C1 segment of cervical spinal cord (tissue), 14 donors: ENCODE measurements at places on chromosomes 5 and 9.

DNA sequence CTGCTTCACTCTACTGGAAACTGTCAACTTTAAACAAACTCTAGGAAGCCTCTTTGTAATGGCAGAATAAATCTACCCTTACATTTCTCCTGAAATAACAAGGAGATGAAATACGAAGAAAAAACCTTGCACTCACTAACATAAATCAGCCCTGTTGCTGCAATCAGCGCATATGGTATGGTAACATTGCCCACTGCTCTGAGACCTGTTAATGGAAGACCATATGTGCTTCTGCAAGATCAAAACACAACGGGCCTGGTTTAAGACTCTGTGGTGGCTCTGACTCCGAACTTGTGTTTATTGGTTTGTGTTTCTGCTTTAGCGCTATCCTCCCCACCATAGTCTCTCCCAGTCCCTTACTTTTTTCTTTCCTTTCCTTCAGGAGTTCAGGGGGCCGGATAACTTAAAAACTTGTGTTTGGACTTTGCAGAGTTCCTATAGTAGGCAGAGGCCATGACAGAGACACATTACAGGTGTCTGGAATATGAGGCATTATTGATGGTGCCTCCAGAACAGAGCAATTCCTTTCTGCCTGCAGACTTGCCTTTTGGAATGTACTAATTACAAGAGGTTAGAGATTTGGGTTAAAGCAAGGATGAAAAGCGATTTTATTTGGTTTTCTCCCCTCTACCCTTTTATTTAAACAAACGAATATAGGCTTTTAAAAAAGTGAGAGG lies 110.8 kb downstream of the PSAT1 start:
- no peak for DNase-seq

DNA sequence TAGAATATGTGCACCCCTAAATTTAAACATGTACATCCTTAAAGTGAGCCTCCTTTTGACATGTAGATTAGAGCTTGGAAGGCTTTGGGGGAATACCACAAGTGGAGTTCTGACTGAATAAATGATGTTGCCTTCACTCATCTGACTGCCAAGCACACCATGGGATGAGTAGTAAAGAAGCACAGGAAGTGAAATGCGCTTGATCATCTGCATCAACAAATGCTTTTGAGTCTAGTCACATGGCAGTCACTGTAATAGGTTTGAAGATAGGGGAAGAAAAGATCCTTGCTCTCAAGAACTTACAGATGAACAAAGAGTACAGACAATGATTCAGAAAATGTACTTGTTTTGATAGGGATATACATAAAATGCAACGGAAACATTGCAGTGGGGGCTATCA lies 62.0 kb upstream of the STARD4 start:
- DNase-seq: no peak

GRCh38 chr5:118144540-118144939 lies 843.8 kb downstream of the DTWD2 start:
- no peak for DNase-seq

DNA sequence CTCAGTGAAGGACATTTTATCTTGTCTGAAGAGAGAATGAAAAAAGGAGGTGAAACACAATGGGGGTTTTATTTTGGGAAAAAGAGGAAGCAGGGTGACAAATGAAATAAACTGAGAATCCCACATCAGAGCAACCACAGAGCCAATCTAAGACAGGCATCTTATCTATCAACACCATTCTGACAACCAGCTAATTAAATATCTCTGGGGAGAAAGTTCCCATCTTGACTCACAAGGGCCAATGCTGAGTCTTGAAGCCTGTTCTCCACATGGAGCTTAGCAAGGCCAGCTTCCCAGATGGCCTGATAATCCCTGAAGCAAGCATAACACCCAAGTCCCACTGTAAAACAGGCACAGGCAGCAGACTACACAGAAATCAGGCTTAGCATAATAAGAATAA lies 30.4 kb downstream of the DPYSL3 start:
- no peak for DNase-seq

GRCh38 chr9:110994771-110995241 lies 43.5 kb downstream of the LPAR1 start:
- no peak for DNase-seq

DNA sequence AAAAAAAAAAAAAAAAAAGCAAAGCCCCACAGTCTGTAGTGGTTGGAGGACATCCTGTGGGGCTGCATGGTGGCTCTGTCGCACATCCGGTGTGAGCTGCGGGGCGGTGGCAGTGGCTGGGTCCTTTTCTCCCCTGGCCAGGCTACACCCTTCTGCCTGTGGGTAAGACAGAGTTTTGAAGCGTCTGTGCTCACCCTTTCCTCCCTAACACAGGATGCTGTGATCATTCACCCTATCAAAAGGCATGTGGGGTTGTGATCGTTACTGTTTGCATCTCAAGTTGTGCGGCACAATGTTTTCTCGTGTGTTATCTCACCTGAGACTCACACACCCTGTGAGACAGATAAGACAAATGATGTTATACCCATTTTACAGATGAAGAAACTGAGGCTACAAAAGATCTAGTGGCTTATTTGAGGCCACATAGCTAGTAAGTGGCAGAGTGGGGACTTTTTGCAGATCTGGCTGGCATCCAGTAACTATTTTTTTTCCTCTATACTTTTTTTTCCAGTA lies 17.5 kb downstream of the IRF1 start:
- no peak for DNase-seq

DNA sequence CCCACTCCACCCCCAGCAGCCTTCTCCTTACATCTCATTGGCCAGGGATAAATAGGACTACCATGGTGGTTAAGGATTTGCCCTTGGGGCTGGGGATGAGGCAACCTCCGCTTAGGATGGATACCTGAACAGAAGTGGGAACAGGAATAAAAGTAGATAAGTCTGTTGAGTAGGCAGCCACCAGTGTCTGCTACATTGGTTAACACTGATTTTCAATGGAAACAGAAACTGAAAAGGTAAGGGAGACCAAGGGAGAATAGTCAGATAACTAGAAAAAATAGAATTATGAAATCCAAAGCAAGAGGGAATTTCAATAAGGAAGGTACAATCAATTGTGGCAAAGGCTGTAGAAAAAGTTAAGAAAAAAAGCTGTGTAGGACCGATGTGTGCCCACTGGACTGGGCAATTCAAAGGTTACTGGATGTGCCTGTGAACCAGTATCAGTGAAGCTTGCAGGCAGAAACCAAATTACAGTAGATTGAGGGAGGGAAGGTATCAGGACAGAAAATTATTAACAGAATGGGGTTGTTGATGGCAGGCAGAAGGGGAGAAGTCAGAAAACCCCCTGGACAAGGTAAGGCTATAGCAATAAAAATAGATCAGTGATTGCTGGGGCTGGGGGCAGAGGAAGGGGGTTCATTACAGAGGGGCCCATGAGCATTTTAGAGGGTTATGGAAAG lies 48.7 kb downstream of the DNAJC21 start:
- no peak for DNase-seq

GRCh38 chr5:139667001-139667729 lies 19.0 kb downstream of the CXXC5 start:
- DNase-seq: no peak

GRCh38 chr9:96193236-96193755 lies 108.7 kb downstream of the HSD17B3 start:
- no peak for DNase-seq

GRCh38 chr9:13414349-13414748 lies 134.9 kb upstream of the MPDZ start:
- DNase-seq: no peak
